Stimulated activated CD4-positive, alpha-beta T cell treated with anti-CD3 and anti-CD28 coated beads, Interleukin-1b, Interleukin-23, amount 100 ng/mL, for 1 hour (primary cell): ENCODE measurements at places on chromosomes 7 and 10.

- DNase-seq, result no peak
These were observed 23.1 kb downstream of the SEC31B start for GRCh38 chr10:100496567-100496966.

- DNase-seq, result no peak
These were observed 588 bp downstream of the GLI3 start for GRCh38 chr7:42236266-42236975.

DNA sequence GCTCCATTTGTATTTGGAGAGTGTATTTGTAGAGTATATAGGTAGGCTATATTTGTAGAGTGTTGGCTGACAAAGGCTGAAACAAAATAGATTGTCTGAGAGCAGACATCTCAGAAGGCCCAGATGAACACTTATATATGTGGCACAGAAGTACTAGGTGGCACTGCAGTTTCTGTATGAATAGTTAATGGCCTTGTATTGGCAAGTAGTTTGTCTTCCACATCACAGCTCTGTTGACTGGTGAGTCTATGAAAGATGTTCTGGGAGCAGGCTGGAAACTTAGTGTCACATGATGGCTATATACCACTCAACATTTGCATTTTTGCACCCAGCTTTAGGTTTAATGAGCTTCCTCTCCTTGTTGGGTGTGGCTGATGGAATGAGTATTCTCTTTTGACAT is 51.9 kb downstream of the CCNY start:
- no peak for DNase-seq

GRCh38 chr7:12385364-12385786 is 18.3 kb downstream of the VWDE start:
- no peak for DNase-seq

DNA sequence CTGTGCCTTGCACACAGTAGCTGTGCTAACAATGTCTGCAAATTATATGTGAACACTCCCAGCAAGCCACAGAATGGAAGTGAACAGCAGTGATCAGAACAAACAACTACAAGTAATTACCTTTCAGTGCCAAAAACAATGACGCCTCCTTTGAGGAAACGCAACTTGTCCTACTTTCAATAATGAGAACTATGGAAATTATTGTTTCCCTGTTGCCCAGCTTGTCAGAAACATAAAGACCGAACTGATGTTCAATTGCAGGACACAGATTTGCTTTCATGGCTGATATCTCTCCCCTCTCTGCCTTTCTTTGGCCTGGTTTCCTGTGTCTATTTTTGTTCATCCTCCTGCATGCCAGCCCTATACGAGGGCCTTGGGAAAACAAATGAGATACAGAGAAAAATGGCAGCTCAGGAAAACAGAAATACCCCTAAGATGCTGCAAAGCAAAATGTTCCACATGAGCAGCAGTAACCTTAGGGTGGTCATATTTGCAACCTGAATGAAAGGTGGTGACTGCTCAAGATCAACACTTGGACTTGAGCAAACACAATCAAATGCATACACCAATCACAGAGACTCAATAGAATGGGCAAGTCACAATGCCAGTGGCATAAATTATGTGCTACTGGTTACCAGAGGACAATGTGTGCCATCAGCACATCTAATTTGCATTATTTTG is 26.8 kb downstream of the COBL start:
- no peak for DNase-seq

DNA sequence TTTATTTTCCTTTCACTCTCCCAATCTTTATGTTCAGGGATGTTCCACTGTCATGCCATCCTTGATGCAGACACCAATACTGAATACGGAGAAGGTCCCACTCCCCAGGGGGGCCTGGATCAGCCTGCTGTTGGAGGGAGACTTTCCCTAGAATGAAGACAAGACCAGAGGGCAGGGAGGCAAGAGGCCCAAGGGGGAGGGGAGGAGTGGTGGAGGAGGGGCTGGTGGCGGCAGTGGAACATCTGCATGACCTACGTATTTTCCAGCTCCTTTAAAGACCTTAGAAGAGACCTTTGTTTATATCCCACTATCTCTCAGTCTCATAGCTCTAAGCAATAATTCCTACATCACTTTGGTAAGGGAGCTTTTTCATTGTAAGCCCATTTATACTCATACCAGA is 183.0 kb downstream of the HECW1 start:
- DNase-seq, result no peak

DNA sequence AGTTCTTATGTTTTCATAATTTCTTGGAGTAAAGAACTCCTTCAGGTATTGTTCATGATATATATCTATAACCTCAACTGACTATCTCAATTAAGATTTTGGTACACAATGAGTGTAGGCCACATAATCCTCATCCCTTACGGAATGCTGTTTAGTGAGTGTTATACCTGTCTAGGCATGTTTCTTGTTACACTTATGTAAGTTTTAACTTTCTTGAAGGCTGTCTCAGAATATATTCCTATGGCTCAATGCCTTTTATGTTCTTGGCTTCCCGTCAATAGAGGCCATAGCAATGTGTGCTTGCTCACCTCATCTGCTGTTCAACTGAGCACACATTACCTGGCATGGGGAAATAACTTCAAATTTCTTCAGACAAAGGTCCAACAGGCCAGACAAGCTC is 185.1 kb downstream of the CTTNBP2 start:
- DNase-seq, result no peak

DNA sequence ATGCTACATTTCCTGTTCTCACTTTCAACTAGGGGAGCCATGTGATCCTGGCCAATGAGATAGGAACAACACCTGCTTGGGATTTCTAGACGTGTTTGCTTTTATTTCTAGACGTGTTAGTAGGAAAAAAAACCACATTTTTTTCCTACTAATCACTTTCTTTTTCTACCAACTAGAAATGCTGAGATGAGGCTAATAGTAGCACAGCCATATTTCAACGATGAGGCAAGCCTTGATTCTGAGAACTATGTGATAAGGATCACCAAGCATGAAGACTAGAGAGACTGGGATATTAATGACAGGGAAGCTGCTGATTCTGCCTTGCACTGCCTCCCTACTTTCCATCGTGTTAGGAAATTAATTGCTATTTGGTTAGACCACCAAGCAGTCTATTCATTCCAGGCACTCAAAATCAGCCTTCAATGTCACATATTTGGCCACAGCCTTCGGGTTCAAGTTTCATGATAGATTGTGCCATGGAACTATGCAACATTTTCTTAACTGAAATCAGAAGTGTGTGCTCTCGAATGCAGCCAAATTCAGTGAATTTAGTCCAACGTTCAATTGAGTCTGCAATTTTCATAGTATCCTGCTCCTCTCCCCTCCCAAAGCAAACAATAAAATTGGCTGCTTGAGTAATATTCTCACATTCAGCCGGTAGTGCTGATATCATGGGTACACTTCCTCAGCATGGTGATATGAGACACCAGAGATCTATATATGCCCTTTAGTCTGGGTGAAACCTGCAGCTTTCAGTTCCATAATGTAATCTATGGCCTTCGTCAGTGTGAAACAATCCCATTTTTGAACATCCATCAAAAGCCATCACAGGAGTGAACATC is 98.1 kb downstream of the GPR37 start:
- no peak for DNase-seq

GRCh38 chr7:124516911-124517310 is 248.7 kb downstream of the GPR37 start:
- DNase-seq, result no peak

DNA sequence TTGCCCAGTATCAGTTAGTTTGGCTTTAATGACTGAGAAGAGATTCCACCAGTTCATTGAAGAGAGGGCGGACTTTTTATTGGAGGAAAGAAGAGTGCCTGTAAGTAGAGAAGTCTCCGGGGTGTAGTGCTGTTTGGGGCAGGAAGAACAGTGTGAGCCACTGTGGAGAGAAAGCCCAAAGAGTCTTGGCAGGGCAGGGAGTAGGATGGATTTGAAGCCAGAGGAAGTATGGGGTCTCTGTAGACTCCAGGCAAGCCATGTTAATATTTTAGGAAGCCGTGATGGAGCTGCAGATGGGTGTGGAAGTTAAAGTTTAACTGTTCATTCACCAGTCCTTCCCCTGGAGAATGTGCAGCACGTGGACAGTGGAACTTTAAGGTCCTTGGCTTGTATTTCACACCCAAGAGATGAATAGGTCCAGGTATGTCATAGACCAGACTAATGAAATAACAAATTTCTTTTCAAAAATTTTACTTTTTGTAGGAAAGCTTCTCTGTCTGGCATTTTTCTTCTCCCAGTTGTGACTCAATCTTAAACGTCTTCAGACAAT is 54.1 kb downstream of the TCF7L2 start:
- DNase-seq, result no peak

- no peak for DNase-seq
These were observed 7.0 kb upstream of the PANK1 start for GRCh38 chr10:89651916-89652573.

- DNase-seq, result no peak
These were observed 63.9 kb upstream of the CACNA2D1 start for GRCh38 chr7:82507365-82507975.

- DNase-seq, result no peak
These were observed 399.8 kb downstream of the HTR7 start for GRCh38 chr10:90458054-90458453.

DNA sequence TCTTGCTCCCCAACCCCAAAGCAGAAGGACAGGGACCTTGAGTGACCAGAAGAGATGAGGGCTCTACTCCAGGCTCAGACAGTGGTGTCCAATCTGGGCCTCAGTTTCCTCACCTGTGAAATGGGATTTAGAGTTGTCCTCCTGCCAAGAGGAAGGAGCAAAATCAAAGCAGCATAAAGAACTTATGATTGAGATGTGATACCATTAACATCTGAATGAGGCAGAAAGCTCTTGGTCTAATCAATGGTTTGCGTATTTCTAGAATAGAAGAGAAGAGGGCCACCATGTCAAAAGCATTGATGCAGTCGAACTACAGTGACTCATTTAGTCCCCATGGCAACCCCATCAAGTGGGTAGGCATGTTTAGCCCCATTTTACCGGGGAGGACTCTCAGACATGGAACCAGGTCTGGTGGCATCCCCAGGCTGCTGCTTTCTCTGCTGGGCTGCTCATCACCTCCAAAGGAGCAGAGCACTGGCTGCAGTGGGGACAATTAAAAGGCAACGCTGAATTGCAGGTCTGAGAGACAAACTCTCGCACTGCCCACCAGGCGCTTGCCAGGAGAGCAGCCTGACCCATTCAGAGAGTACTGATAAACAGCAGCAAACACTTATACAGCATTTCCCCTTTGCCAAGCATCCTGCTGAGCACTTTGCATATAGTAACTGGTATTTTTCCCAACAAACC is 175.9 kb downstream of the NEURL1 start:
- DNase-seq, result no peak
